ENCODE measurements at places on chromosomes 7 and 10. TPM values are rescaled to one million over a fixed set of nuclear protein-coding genes. Genes with fewer than 3 reads are reported as not detected.

DNA sequence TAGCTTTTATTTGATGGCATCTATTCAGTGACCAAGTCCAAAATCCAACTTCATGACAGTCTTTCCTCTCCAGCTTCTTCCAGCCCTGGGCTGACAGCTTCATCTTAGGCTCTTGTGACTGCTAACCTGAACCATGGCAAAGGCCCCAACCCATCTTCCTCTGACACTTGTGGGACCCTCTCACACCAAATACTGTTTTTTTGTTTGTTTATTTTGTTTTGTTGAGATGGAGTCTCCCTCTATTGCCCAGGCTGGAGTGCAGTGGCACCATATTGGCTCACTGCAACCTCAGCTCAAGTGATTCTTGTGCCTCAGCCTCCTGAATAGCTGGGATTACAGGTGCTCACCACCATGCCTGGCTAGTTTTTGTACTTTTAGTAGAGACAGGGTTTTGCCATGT, 265.2 kb downstream of the GATA3 start:
- H3K4me3 ChIP-seq, result no peak overlapping the region
- no peaks in the 10 kb centered on the region for H3K36me3 ChIP-seq
- no peak overlapping the region for H3K27ac ChIP-seq
- H3K4me1 ChIP-seq, result no peaks in the 10 kb centered on the region
- H3K27me3 ChIP-seq, result no peaks in the 10 kb centered on the region
- DNase-seq, result no peak

The RPS24 gene
- total RNA-seq, result 6,569 TPM

- no peak overlapping the region for H3K4me3 ChIP-seq
- no peaks in the 10 kb centered on the region for H3K27me3 ChIP-seq
- no peaks in the 10 kb centered on the region for H3K4me1 ChIP-seq
Measured at GRCh38 chr7:30556840-30557239, 37.8 kb upstream of the GARS1 start.

The BTRC gene
- total RNA-seq, result 14.3 TPM

The GNGT1 gene
- total RNA-seq, result not detected

- H3K4me3 ChIP-seq, result no peak overlapping the region
- H3K27me3 ChIP-seq, result peaks cover 2% of the 10 kb centered on the region
- no peaks in the 10 kb centered on the region for H3K36me3 ChIP-seq
- H3K4me1 ChIP-seq, result peaks cover 15% of the 10 kb centered on the region
Measured at GRCh38 chr10:79052291-79053080, 16.3 kb upstream of the ZMIZ1 start.

- no peaks in the 10 kb centered on the region for H3K36me3 ChIP-seq
- no peak overlapping the region for H3K27ac ChIP-seq
- no peaks in the 10 kb centered on the region for H3K27me3 ChIP-seq
- no peaks in the 10 kb centered on the region for H3K4me1 ChIP-seq
- peak; percentile 21 for DNase-seq
Measured at GRCh38 chr7:65946904-65947303, 35.1 kb downstream of the GUSB start.

- H3K27ac ChIP-seq, result peak overlapping the region; percentile 65
- H3K4me1 ChIP-seq, result peaks cover 24% of the 10 kb centered on the region
- no peaks in the 10 kb centered on the region for H3K27me3 ChIP-seq
- peak; percentile 67 for DNase-seq
Measured at GRCh38 chr10:104299031-104299904, 30.3 kb downstream of the GSTO2 start.

The AQP1 gene
- 96.4 TPM for total RNA-seq

GRCh38 chr10:85045046-85045445, 716.7 kb downstream of the CCSER2 start:
- H3K36me3 ChIP-seq, result no peaks in the 10 kb centered on the region
- H3K4me1 ChIP-seq, result no peaks in the 10 kb centered on the region
- H3K27ac ChIP-seq, result no peak overlapping the region

- DNase-seq, result no peak
- no peaks in the 10 kb centered on the region for H3K4me1 ChIP-seq
- no peaks in the 10 kb centered on the region for H3K36me3 ChIP-seq
- H3K27me3 ChIP-seq, result no peaks in the 10 kb centered on the region
Measured at GRCh38 chr10:90975096-90975495, 54.2 kb upstream of the ANKRD1 start.

The GRM3 gene
- total RNA-seq, result 0.04 TPM

The AP4M1 gene
- total RNA-seq, result 15.8 TPM

GRCh38 chr7:27186668-27187474, 1.8 kb upstream of the HOXA11 start:
- H3K27ac ChIP-seq, result peak overlapping the region; percentile 92
- H3K36me3 ChIP-seq, result no peaks in the 10 kb centered on the region
- peaks cover 95% of the 10 kb centered on the region for H3K27me3 ChIP-seq
- H3K4me1 ChIP-seq, result peaks cover 82% of the 10 kb centered on the region
- DNase-seq, result peak; percentile 37
- H3K4me3 ChIP-seq, result peak overlapping the region; percentile 71

GRCh38 chr10:80501913-80502521, 35.7 kb upstream of the SH2D4B start:
- peaks cover 6% of the 10 kb centered on the region for H3K36me3 ChIP-seq
- H3K4me1 ChIP-seq, result peaks cover 80% of the 10 kb centered on the region
- no peaks in the 10 kb centered on the region for H3K27me3 ChIP-seq
- no peak overlapping the region for H3K27ac ChIP-seq
- no peak overlapping the region for H3K4me3 ChIP-seq

- H3K27me3 ChIP-seq, result no peaks in the 10 kb centered on the region
- DNase-seq, result no peak
- no peaks in the 10 kb centered on the region for H3K36me3 ChIP-seq
- no peaks in the 10 kb centered on the region for H3K4me1 ChIP-seq
- no peak overlapping the region for H3K4me3 ChIP-seq
- H3K27ac ChIP-seq, result no peak overlapping the region
Measured at GRCh38 chr10:19874791-19875190, 58.6 kb downstream of the PLXDC2 start.

The SFTPA2 gene
- not detected for total RNA-seq

- H3K4me3 ChIP-seq, result no peak overlapping the region
- no peaks in the 10 kb centered on the region for H3K36me3 ChIP-seq
- no peak overlapping the region for H3K27ac ChIP-seq
- H3K4me1 ChIP-seq, result no peaks in the 10 kb centered on the region
Measured at GRCh38 chr7:96605045-96605716, 104.5 kb downstream of the SEM1 start.
